ENCODE measurements at places on chromosomes 16 and 17.

GRCh38 chr17:73042809-73043685 lies 49.4 kb downstream of the SLC39A11 start:
- no peak for DNase-seq

- no peak for DNase-seq
Observed at GRCh38 chr17:36867716-36868341, 69.4 kb upstream of the LHX1 start.

DNA sequence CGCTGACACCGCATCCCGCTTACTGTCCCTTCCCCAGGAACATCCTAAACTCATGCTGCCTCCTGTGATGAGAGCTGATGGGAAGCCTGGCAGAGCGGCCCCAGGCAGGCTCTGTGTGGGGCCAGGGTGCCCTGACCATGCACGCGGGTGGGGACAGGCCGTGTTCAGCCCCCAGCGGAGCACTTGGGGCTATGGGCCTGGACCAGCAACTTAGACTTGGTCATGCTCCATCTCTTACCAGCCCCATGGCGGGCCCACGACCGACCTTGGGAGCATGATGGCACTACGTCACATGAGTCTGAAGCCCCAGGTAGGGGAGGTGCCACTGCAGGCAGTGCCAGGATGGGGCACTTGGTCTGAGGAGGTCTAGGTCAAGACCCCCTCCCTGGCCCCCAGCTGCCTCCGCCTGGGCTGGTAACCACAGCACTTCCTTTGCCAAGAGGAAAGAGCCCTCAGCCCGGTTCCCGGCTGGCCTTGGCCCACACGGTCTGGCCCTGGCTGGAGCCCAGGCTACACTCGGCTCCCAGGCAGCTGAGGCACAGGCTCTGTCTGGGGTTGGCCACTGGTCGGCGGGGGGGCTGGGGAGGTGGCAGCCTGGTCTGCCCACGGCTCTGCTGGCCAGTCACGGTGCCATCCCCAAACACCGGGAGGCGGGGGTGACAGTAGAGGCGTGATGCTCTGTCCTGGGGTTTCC lies 25.7 kb downstream of the BAHCC1 start:
- DNase-seq, result no peak

- DNase-seq, result no peak
Observed at GRCh38 chr16:57013229-57013628, 23.9 kb downstream of the NLRC5 start.

- DNase-seq, result no peak
Observed at GRCh38 chr16:17301593-17302135, 169.1 kb downstream of the XYLT1 start.

DNA sequence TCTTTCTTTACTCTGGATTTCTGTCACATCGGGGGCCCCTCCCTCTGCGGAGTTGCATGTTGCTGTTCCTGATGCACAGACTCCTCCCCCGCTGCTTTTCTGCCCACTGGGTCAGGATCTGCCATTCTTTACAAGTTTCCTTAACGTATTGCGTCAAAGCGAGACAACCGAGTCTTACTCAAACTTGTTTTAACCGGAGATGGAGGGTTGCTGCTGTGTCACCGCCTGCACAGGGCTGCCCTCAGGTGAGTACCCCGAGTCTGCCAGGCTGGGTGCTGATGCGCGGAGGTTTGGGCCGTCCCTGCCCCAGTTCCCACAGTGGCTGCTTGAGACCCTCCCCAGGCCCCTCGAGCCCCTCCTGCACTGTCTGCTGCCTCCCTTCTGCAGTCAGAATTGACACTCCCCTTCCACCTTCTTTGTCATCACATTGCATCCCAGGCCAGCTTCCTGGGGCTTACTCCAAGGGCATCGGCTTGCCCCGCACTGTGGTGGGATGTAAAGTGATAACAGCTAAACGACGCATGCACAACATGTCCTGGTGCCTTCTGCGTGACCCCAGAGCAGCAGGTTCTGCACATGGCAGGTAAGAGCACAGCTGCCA lies 19.3 kb downstream of the CARHSP1 start:
- no peak for DNase-seq

DNA sequence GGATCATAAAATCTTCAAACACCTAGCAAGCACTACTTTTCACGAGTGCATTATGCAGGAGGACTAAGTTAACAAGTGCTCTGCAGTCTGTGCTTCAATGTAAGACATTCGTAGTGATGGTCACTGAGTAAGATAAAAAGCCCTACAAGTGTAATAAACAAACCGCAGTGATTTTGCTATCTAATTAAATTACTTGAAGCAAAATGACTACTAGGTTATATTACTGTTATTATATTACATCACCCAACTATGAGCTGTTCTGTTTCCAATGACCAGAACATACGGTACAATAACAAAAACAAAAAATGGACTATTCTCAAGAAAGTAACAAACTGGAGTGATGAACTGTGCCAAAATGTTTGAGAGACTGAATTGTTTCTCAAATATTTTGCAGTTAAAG lies 11.2 kb downstream of the KLHL10 start:
- DNase-seq, result no peak

DNA sequence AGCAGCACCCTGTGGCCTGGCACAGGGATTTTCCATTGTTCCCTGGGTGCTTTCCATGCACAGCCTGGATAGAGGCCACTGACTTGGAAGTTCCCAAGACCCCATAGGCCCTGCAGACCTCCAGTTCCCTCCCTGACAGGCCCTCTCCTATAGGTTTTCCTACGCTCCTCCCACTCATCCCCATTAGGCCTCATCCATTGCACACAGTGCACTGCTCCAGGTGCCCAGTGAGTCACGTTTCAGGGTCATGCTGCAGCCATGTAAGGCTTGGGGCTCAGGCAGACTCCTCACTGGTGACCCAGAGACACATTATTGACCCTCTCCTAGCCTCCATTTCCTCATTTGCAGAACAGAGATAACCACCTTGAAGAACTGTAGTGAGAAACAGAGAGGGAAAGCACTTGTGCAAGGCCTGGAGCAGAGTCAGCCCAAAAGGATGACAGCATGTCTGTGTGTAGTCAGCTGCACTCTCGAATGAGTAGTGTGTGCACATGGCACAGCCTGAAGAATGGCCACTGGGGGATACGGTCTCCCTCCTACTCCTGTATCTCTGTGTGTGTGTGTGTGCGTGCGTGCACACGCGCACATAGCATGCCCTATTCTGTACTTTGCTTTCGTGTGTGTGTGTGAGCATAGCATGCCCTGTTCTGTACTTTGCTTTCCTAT lies 26.8 kb downstream of the DRC3 start:
- no peak for DNase-seq

DNA sequence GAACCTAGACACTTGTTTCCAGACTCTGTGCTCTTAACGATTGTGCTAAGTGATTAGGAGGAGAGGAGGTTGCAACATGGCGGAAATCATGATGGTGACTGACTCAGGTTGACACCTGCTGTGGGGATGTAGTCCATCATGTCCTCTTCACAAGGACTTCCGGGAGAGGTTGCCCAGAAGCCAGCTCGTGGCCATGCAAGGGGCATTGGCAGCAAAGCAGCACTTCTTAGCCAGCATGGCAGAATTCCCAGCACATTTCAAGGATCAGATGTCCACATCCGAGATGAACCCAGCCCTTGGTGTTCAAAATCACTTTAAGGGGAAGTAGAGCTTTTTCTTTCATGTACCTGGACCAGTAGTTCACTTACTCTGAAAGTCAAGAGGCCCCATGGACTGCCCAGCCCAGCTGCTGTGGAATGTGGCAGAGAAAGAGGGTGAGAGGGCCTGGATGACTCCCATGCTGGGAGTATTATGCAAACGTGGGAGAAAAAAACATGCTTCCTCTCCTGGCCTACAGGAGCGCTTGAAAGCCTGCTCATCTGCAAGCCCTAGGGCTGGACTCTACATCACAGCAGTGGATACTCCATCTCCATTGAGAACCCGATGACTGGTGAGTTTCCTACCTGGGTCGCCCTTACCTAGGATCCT lies 65.5 kb downstream of the IRX6 start:
- DNase-seq, result no peak

GRCh38 chr16:51540259-51540658 lies 389.2 kb upstream of the SALL1 start:
- DNase-seq, result no peak

DNA sequence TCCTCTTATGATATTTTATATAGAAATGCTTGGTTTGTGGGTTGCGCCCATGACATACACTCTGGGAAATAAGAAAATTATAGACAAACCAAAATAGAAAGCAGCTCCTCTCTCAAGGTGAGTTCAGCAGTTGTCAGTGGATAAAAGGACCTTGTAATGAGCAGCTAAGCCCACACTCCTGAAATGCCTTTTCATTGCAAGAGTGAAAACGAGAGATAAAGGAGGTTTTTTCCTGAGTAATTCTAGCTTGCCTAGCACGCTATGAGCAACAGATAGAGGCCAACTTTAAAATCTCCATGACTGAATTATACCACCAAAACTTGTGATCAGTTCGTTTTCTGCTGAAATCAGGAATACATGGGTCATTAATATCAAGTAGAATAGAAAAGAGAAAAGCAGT lies 261.8 kb upstream of the CACNG5 start:
- no peak for DNase-seq

- no peak for DNase-seq
Observed at GRCh38 chr16:6967796-6968320, 364.8 kb upstream of the RBFOX1 start.

DNA sequence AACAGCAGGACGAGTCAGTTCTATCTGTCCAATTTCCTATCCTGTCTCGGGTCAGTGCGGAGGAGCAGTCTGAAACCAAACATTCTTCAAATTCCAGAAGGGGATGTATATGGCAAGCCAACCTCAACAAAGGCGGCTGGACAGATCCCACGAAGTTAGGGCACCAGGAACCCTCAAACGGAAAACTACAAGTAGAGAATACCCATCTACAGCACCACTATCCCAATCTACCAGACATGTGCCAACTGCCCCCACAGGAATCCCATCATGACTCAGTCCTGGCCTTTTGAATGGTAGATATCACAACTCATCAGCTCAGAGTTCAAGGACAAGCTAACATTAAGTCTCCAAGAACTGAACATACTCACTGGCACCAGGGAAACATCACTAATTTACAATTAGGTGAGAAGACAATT lies 2.3 kb downstream of the NAT9 start:
- no peak for DNase-seq

- no peak for DNase-seq
Observed at GRCh38 chr16:54822892-54823291, 107.8 kb upstream of the IRX5 start.

DNA sequence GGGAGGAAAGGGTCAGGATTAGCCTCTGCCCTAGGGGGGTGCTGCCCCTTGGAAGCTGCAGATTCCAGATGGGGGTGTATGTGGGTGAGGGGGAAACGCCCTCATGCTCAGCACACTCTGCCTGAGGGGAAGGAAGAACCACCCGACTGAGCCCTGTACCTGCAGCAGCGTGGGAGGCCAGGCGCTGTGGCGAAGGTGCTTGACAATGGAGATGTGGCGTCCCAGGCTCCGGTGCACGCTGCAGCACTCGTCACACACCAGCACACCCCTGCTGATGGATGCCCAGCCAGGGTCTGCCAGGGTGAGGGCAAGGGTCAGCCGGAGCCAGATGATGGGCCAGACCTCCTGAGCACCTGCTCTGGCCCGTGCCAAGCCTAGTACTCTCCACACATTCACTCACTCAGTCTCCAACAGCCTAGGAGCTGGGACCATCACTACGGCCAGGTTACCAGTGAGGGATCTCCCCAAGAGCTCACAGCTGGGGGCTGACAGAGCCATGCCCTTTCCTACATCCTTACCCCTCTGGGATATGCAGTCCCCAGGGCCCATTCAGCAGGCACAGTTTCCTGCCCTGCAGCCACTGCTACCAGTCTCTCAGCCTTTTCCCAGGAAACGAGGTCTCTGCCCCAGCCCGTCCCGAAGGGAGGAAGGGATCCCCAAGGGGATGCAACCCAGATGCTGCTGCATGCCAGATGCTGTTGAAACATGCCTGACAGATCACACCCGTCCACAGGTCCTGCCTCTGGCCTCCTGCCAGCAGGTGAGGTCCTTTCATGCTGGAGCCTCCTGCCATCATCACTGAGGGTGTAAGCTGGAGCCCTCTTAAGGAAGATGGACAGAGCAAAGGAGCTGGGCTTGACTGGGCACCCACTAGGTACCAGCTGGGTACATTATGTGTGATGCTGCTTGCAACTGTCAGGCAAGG lies 5.9 kb downstream of the GIT1 start:
- DNase-seq, result no peak

Data from activated T-cell treated with anti-CD3 and anti-CD28 coated beads, Interleukin-2, amount 50 U/mL, for 24 hours (primary cell).